ENCODE measurements at places on chromosomes 13 and 19. TPM values are rescaled to one million over a fixed set of nuclear protein-coding genes. Genes with fewer than 3 reads are reported as not detected.

- no peak for DNase-seq
Observed at GRCh38 chr19:13784731-13785452, 10.4 kb upstream of the ZSWIM4 start.

DNA sequence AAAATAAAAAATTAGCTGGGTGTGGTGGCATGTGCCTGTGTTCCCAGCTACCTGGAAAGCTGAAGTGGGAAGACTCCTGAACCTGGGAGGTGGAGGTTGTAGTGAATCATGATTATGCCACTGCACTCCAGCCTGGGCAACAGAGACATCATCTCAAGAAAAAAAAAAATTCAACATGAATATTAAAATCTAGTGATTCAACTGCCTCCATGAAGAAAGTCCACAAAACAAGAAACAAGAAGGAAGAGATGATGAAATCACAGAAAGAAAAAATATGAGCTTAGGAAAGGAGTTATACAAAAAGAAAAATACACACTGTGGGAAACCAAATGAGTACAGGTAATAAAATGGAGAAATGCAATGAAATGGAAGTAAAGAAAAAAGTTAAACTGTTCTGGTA lies 99.6 kb upstream of the SIAH3 start:
- DNase-seq: no peak

GRCh38 chr19:18204394-18205199 lies 755 bp upstream of the RAB3A start:
- DNase-seq: peak; percentile 52

DNA sequence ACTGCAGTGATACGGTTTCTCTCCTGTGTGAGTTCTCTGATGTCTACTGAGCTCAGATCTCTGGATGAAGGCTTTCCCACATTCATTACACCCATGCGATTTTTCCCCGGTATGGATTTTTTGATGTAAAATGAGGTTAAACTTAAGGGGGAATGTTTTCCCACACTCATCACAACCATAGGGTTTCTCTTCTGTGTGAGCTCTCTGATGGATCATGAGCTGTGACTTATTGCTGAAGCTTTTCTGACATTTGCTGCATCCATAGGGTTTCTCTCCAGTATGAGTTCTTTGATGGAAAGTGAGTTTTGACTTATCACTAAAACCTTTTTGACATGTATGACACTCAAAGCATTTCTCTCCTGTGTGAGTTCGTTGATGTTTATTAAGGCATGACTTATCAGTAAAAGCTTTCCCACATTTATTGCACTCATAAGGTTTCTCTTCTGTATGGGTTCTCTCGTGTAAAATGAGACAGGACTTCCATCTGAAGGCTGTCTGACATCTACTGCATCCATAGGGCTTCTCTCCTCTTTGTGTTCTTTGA lies 10.6 kb upstream of the ZNF649 start:
- no peak for DNase-seq

DNA sequence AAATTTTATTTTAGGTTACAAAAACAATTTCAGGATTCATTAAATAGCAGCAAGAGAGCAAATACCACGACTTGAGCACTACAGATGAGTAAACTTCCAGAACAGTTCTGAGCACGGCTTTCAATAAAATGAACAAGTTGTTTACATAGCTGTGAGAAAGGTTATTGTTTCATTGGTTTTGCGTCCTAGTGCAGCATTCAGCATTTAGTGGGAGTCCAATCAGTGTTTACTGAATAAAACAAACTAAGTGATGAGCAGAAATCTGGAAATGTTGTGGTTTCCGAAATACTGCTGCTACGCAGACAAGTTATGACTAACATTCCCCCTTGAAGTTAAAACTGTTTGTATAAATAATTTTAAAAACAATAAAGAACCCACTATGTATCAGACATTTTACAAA lies 251.5 kb upstream of the STARD13 start:
- DNase-seq: no peak

Gene KLF1
- 0.42 TPM for polyA plus RNA-seq

Gene NXNL1
- polyA plus RNA-seq: not detected

Gene TBXA2R
- 1.7 TPM for polyA plus RNA-seq

Gene NLRP5
- polyA plus RNA-seq: not detected
